ENCODE measurements at places on chromosomes 5 and 9.
A peak's percentile ranks its signal among the peaks of the same experiment; 100 is the strongest.

DNA sequence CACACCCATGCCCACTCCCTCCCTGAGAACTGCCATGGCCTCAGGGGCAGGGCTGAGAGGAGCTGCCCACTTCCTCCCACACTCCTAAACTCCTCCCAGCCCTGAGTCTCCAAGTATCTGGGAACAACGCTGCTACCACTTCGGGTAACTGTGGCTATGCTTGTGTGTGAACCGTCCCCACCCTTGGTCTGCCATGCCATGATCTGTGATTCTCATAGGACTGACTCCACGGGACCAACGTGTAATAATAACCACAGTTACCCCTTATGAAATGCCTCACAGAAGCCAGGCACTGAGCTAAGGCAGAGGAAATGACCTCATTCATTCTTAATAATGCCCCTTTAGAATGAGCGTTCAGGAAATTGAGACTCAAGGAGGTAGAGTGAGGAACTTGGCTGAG, 103.9 kb upstream of the SMIM23 start:
- DNase-seq: no peak

GRCh38 chr5:93590493-93590892, 7.5 kb downstream of the NR2F1 start:
- DNase-seq: no peak

DNA sequence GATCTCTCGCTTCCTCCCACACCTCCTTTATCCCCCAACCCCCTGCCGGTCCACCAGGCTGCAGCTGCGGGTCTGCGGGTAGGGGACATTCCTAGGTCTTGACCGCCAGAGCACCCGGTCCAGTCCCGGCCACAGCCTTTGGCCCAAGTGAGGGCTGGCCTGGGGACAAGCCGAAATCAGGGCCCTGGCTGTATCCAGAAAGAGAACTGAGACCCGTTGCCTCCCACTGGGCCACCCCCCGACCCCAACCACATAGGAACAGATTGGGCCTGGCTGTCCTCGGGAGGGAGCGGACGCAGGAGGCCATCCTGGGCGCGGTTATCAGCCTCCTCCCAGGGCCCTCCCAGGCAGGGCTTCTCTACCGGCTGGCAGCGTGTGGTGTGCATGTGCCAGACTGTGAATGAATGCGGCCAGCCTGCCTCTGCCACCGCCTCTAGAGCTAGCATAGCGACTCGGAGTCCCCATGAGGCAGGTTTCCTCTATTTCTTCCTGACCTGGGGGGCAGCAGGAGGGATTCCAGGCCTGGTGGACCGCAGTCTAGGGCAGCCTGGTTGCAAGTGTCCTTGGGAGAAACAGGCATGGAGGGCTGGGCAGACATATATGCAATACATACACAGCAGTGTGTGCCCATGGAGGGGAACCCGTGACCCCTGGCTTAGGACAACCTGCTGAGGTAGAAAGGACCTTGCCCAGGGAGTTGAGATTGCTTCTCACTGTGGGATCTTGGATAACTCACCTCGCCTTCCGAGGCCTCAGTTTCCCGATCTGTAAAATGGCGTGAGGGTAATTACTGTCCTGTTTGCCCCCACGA, 1.2 kb downstream of the N4BP3 start:
- DNase-seq: peak; percentile 59

DNA sequence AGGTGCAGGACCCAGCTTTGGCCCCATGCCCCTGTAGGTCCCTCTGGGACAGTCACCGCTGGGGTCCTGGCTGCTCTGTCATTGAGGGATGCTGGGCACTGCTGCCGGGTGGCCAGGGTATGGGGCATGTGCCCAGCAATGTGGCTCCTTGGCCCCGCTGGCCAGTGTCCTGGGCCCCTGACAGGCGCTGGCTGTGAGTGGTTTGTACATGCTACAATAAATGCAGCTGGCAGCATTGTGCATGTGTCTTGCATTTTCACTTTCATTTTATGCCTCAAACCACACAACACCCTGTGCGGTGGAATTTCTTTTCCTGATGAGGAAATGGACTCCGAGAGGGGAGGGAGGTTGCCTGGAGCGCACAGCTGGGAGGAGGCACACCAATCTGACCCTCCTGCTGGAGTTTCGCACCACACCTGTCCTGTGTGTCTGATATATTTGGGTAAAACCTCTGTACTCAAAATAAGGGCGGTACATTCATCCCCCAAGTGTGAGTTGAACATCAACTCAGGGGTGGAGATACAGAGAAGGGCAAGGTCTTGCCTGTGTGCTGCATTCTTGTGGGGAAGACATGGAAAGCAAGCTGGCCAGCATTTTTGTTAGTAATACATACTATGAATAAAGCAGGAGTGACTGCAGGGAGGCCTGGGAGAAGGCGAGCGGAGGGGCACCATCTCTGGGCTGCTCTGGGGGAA, 11.7 kb downstream of the TSPAN17 start:
- peak; percentile 8 for DNase-seq

DNA sequence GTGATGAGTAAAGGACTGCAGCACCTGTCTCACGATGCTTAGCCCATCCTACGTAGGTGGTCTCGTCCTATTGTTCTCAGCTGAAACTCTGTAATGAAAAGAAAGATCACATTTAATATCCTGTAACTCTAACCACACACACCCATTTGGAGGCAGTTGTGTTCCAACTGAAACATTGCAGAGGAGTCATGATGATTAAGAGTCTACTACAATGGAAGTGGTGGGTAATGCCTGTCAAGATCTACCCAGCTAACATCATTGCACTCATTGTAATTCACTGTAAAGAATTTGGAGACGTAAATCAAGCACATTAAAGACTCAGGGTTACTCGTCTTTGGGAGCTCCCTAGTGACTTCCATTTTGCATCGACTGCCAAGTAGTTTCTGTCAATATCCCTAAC, 106.0 kb upstream of the PTPN3 start:
- DNase-seq: no peak

DNA sequence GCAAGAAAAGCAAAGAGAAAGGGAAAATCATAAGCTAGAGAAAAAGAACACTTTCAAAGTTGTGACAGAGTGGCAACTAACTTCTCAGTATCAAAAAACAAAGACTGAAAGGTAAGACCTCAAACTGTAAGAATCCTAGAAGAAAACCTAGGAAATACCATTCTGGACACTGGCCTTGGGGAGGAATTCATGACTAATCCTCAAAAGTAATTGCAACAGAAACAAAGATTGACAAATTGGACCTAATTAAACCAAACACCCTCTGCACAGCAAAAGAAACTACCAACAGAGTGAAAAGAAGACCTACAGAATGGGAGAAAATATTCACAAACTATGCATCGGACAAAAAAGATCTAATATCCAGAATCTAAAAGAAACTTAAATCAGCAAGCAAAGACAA, 79.1 kb downstream of the FEM1C start:
- DNase-seq: no peak

- DNase-seq: no peak
These were observed 84.9 kb upstream of the PTGER4 start for GRCh38 chr5:40594811-40595210.

DNA sequence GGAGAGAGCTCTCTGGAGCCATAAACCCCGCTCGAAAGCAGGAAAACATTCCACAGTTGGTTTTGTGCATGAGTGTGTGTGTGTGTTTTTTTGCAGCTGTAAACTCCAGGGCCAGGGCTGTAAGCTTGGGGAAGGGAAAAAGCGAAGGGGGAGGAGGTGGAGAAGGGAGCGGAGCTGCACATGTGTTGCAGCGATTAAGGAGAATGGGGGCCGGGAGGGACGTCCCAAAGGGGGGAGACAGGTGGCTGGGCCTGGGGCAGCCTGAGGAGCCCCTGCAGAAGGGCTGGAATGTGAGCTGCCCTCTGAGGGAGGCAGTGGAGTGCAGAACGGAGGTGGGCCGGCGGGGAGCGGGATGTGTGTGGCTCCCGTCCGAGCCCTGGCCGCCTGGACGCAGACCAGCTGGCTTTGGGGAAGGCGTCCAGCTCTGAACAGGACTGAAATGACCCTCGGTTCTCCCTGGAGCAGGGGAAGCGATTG, 2.7 kb upstream of the MYMK start:
- DNase-seq: no peak

- no peak for DNase-seq
These were observed 336.5 kb downstream of the DIRAS2 start for GRCh38 chr9:90306158-90306557.

DNA sequence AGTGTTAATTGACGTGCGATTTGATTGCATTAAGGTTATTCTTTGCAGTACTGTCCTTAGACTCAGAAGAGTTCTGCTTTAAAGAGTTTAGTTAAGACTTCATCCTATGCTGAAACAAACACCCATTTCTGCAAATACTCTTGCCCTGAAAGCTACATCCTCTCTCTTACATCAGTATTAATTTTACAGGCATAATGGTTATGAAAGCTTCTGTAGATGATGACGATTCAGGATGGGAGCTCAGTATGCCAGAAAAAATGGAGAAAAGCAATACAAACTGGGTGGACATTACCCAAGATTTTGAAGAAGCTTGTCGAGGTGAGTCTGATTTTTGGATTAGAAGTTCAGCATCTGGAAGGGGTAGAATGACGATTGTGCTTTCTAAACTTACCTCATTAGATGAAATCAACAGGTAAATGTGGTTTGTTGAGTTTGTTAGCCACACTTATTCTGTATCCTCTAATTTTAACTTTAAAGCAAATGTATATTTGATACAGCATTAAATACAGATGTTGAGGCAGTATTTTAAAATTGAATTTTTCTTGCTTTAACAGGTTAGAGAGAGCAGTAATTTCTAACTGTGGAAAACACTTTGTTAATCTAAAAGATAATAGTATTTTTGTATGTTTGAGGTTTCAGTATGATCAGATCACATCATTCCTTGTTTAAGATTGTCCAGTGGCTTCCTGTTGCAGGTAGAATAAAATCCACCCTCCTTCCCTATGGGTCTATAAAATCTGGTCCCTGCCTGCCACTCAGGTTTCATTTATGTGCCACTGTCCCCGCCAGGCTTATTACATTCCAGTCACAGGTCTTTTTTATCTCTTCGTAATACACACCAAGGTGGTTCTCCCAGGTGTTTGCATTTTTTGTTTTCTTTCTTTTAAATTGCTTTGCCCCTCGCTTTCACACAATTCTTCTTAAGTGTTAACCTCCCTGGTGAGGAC, 1.3 kb downstream of the NAA35 start:
- peak; percentile 8 for DNase-seq

GRCh38 chr5:170638454-170639220, 134.8 kb downstream of the KCNIP1 start:
- peak; percentile 30 for DNase-seq

GRCh38 chr5:134099939-134100282, 14.6 kb upstream of the TCF7 start:
- no peak for DNase-seq

DNA sequence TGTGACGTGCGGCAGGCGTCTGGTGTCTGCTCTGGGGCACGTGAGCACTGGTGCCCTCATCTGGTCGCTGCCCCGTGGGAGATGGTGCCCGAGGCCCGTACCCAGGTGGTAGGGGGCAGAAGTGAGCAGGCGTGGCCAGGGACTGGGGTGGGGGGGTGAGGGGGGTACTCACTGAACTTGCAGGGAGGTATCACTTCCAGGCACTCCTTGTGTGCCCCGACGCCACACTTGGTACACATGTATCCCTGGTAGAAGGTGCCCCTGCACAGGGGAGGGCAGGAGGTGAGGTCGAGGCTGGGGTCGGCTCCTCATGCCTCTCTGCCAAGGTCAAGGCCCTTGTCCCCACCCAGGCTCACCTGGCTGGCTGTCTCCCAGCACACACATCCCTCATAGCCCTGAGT, 45.2 kb upstream of the SARDH start:
- DNase-seq: no peak

GRCh38 chr5:146825033-146825432, 53.5 kb downstream of the PPP2R2B start:
- DNase-seq: no peak

GRCh38 chr9:4579001-4579400, 83.1 kb upstream of the PLPP6 start:
- DNase-seq: no peak

DNA sequence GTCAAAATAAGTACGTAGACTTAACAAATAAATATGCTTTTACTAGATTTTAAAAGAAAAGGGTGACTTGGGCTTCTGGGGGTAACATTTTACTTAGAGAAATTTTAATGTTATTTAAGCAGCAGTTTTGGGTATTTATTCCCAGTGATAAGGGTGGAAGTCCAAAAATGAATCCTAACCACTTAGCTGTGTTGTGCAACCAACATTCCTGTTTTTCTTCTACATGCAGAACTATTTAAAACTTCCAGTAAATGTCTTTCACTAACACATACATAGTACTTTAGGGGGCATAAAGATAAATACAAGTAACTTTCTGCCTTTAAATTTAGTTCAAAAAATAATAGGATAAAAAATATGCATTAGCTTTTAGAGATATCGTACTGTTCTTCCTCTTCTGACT, 436.7 kb downstream of the CTNND2 start:
- DNase-seq: no peak

DNA sequence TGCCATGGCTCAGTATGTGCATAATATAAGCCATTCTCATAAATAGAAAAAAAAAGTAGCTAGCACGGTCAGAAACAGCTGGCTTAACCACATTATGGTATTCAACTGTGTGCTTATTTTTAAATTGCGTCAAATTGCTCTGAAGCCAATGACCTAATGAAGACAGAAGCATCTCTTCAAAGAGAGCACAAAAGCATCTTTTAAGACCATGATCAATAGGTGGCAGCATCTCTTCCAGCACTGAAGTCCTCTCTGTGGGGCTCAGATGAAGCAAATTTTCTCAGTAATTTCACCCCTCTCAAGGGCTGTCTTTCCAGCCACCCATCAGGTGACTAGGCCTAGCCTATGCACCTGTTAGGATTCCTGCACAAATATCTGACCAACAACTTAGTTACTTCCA, 251.4 kb downstream of the GLIS3 start:
- DNase-seq: no peak

- no peak for DNase-seq
These were observed 193.3 kb upstream of the SNX2 start for GRCh38 chr5:122581629-122582028.

- no peak for DNase-seq
These were observed 61.9 kb upstream of the ADAMTS16 start for GRCh38 chr5:5078009-5078897.

DNA sequence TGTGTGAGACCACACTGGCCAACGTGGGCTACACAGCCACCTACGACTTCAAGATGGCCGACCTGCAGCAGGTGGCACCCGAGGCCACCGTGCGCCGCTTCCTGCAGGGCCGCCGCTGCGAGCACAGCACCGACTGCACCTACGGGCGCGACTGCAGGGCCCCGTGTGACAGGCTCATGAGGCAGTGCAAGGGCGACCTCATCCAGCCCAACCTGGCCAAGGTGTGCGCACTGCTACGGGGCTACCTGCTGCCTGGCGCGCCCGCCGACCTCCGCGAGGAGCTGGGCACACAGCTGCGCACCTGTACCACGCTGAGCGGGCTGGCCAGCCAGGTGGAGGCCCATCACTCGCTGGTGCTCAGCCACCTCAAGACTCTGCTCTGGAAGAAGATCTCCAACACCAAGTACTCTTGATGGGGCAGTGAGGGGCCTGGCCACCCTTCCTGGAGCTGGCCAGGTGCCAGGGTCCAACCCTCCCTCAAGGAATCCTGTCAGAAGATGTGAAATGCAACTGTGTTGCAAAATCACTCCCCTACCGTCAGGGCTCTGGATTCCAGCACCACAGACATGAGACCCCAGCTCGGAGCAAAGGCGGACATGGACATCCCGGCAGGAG, 11.1 kb downstream of the DIPK1B start:
- DNase-seq: no peak

GRCh38 chr9:751137-752051, 90.1 kb upstream of the DMRT1 start:
- no peak for DNase-seq

- no peak for DNase-seq
These were observed 190.7 kb downstream of the CCDC171 start for GRCh38 chr9:15743512-15743911.
